Kasumi-1 (cell line): ENCODE measurements at places on chromosomes 1 and 21.

DNA sequence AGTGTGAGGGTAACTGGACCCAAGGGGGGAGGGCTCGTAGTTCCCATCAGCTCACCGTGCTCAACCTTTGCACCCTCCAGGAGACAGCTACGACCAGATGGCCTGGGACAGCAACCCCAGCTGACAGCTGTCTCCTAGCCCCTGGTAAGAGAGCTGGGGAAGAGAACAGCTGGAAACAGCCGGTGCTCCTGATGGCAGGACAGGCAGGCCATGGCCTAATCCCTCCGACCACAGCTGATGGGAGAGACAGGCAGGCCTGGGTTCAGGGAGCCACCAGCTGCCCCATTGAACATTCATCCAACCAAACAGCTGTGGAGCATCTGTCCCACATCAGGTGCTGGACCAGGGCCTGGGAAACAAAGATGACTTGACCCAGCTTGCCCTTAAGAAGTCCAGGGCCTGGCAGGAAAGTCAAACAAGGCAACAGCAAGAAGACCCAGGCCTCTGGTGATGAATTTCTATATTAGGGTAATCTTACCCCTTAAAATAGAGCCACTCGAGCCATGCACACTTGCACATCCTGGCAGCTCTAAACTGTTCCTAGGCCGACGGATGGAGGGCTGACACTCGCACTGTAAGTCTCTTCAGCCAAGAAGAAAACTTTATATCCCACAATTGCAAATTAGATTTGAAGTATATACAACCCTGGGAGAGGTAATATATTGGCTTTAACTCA, 12.2 kb downstream of the OLFML2B start:
- no peak for DNase-seq

- DNase-seq, result peak; percentile 89
Observed at GRCh38 chr1:231781892-231782291, 155.3 kb downstream of the DISC1 start.

GRCh38 chr1:206794294-206794908, 22.1 kb upstream of the IL10 start:
- no peak for DNase-seq

GRCh38 chr1:48223366-48224240, 1.1 kb downstream of the SLC5A9 start:
- DNase-seq, result no peak

GRCh38 chr1:204414016-204414415, 2.4 kb upstream of the PPP1R15B start:
- DNase-seq, result peak; percentile 34

DNA sequence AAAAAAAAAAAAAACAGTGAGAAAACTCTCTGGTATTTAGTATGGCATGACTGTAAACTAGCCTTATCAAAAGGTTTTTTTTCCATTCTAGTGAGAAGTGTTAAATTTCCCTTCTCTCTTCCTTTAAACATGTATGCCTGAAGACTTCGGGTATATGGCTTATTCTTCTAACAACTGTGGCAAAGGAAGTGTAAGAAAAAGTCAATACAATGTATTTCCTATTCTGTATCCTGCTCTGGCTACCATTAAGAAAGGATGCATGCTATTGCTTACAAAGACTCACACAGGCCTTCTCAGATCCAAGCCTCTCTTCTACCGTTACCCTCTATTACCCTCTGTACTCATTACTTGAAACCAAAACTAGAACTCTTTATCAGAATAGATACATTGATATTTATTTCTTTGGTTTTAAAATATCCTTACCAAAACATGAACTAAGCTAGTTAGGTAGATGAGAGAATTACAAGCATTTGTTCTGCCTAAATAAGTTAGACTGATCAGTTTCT, 8.4 kb downstream of the CEPT1 start:
- DNase-seq, result no peak

GRCh38 chr1:2555634-2556276, 416 bp upstream of the TNFRSF14 start:
- DNase-seq, result peak; percentile 76

GRCh38 chr1:179167418-179167777, 62.1 kb downstream of the ABL2 start:
- no peak for DNase-seq

DNA sequence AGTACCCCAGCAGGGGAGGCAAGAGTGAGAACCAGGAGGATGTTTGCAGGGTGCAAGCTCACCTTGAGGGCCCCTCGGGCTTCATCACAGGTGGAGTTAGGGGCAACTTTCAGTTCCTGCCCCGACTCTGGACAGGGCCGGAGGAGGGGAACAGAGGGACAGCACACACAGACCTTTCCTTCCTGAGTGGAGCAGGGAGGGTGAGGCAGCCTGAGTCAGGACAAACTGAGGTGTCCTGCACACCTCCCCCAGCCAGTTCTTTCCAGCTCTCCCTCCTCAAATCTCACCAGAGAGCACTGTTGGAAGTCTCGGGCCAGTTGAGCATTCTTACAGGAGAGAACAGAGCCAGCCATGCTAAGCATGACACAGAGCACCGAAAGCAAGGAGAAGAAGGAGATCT, 1.5 kb downstream of the ENTREP3 start:
- DNase-seq, result no peak
